ENCODE measurements at places on chromosomes 12 and 14.

DNA sequence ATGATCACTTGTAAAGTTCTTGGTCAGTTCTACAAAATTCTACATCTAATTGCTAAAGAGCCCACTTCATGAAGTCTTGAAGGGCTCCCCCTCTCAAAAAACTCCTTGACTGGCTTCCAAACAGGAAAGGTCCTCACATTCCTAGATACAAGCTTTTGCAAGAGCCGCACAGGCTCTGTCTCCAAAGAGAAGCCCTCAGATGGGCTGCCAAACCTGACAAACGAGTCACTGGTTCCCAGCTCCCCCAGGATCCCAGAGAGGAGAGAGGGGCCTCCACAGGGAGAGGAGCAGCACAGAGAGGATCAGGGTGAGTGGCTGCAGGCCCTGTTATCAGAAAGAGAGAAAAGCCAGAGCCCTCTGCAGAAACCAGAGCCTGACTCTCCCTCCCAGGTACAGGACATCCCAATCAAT, 5.8 kb downstream of the NID2 start:
- no peak for DNase-seq

DNA sequence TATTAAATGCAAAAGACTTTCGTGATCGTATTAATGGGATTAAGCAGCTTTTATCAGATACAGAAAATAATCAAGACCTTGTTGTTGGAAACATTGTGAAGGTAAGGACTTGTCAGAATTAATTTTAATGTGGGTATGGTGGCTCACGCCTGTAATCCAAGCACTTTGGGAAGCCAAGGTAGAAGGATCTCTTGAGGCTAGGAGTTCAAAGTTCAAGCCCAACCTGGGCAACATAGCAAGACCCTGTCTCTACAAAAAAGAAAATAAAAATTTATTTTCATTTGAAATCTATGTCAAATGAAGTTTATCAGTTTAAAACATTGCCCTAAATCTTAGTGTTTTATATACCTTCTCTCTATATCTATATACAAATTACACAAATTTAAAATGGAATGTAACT, 17.2 kb upstream of the PRPF39 start:
- no peak for DNase-seq

DNA sequence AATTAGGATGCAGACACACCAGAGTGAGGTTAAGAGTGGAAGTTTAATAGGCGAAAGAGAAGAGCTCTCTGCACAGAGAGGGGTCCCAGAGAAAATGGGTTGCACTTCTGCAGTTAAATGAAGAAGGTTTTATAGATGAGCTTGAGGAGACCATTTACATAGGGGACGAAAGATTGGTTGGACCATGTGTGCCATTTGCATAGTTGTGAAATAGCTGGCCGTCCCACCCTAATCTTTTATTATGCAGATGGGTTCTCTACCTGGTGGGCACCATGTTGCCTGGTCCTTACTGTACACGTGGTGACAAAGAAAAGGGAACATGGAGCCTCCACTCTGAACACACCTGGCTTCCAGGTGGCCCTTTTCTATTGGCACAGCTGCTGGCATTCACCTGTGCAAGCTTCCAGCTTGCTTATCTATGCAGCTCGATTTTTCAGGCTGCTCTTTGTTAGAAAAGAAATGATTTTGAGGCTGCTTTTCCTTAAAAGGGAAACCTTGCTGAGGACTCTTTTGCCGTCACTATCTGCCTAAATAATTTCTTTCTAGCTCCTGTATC, 67.1 kb upstream of the SRSF5 start:
- DNase-seq, result no peak

GRCh38 chr12:131030472-131031328, 77.0 kb downstream of the ADGRD1 start:
- DNase-seq, result no peak

DNA sequence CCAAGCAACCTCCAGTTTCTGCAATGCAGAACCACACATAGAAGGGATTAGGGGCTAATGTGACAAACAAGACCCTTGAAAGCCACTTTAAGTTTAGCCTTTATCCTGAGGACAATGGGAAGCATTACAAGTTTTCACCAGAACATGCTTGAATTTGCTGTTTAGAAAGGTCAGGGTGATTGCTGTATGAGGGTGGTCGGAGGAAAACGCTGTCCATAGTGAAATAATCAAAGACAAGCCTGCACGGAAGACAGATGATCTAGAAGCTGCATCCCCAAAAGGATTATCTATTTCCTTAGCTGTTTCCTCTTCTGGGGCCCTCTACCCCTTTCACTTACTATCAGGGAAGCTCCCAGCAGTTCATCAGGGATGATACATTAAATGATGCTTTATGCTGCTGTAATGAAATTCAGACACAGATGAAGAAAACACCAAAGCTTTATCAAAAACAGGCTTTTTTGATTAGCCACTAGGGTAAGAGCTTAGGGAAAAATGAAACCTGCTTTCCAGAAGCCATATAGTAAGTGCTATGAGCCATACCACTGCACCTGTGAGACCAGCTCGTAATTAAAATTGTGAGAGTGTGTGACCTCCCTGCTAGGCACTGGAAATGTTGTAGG, 6.5 kb downstream of the HAL start:
- no peak for DNase-seq

DNA sequence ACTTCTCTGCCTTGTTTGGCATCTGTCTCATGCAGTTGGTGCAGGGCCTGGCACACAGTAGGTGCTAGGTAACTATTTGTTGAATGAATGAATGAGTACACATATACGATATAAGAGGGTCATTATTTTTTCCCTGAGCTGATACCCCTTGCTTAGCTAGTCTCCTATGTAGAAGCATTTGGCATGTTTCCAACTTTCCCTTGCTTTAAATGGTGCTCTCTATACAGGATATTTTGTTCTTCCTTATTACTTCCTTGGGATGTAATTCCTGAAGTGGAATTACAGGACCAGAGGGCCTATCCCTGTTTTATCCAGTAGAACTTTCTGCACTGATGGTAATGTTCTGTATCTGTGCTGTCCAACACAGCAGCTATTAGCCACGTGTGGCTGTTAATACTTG, 250.1 kb upstream of the PWP1 start:
- no peak for DNase-seq

DNA sequence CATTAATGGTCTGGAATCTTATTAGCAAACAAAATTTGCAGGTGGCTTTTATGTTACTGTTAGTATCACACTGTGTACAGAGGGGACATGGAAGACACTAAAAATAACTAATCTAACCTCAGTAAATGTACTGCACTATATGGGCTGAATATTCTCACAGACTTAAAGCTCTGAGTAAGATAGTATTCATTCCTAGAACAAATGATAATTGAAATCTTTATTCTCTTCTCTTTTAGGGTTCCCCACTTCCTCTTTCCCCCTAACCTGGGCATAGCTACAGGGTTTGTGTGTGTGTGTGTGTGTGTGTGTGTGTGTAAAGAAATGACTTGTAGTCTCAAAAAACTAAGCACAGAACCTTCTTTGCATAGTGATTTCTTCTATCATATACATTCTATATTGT, 21.4 kb upstream of the HECTD1 start:
- DNase-seq, result no peak

GRCh38 chr12:122527478-122527944, 462 bp downstream of the KNTC1 start:
- DNase-seq, result peak; percentile 23

- no peak for DNase-seq
These were observed 95.9 kb downstream of the TTC7B start for GRCh38 chr14:90720336-90720735.

GRCh38 chr12:132422040-132422380, 67.9 kb upstream of the FBRSL1 start:
- DNase-seq, result no peak

GRCh38 chr12:11653215-11653753, 3.8 kb downstream of the ETV6 start:
- no peak for DNase-seq

DNA sequence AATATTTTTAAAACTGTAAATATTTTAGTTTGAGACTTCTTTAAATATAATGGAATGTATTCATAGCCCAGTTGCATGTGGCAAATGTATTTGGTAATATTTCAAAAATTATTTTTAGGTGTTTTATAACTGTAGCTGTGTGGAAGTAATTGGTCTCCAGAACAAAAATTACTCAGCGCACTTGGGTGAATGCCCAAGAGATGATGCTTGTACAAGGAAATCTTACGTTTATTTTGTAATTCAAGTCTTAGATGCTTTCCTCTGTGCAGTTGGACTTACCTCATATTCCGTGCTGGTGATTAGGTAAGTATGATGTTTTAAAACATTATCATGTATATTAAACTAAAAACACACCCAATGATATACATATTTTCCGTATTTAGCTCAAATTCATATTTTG, 76.7 kb upstream of the SLCO1B1 start:
- DNase-seq, result no peak

GRCh38 chr12:124489220-124489619, 78.2 kb downstream of the NCOR2 start:
- DNase-seq, result no peak

- DNase-seq, result no peak
These were observed 212.3 kb upstream of the FOXN3 start for GRCh38 chr14:89629383-89629782.

DNA sequence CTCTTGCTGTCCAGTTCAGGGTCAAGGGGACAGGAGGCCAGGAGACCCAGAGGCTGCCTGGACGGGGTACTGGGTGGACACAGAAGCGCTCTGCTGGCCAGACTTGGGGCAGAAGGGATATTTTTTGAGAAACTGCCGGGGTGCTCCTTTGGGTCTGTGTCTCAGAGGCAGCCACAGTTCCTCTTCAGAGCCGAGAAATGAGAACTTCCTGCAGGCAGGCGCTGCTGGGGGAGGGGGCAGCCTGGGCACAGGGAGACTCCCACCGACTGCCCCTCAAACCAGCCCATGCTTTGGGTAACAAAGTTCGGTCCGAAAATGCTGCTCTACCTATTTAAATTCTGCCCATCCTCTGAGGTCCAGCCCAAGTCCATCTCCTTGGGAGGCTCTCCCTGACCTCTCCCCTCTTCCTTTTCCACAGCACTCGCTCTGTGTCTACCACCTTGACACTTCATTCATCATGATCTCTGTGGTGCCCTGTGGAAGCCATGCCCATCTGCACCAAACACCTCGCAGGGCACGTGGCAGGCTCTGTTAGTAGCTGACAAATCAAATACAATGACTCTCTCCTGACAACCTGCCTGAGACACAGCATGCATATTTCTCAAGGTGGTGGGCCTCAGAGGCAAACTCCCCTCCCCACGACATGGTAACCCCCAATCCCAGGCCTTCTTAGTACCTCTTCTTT, 16.4 kb downstream of the HDAC7 start:
- DNase-seq, result no peak

- no peak for DNase-seq
These were observed 6.2 kb upstream of the GNPNAT1 start for GRCh38 chr14:52797653-52798052.

DNA sequence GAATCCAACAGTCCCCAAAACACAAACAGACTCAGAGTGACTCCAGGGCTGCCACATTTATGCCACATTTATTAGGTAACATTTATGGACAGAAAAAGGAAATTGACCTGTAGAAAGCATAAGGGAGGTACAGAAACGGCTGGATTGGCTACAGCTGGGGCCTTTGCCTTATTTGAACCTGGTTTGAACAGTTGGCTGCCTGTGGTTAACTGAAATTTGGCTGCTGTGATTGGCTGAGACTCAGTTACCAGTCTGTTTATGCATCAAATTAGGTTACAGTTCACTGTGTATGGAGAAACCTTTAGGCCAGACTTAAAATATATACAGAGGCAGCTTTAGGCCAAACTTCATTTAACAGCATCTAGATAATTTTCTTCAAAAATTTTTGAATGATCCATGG, 27.8 kb upstream of the PCNX1 start:
- no peak for DNase-seq

GRCh38 chr12:68031881-68032739, 42.9 kb downstream of the IFNG-AS1 start:
- no peak for DNase-seq

DNA sequence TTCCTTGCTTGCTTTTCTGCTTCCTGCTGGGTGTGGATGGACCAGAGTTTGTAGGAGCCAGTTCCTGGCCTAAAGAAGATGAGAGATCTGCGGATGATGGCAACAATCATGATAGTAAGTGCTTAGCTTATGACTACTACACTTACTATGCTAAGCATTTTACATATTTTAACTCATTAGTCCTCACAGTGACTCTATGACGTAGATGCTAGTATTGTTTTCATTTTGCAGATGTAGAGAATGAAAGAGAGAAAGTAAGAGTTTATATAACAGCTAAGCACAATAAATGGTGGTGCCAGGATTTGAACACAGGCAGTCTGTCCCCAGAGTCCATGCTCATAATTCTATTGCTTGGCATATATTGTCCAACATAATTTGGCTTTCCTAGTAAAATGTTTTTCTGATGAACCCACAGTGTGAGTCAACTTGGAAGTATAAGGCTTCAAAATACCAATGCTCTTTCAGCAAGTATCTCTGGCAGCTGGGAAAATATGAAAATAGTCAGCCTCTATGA, 363.2 kb upstream of the DDHD1 start:
- no peak for DNase-seq

DNA sequence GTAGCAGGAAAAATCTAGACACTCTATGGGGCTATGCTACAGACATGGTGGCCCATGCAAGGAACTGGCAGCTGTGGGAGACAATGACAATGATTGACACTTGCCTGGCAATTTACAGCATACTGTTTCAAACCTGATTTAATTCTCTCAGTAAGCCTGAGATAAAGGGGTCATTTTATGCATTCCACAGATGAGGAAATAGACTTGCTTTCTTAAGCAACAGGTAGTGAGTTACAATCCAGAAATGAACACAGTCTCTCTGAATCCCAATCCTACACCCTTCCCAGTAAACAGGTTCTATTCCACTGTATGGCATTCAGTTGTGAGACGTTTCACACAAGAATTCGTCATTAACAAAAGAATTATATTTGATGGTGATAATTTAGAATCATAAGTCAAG, 15.5 kb upstream of the PCNX1 start:
- no peak for DNase-seq

GRCh38 chr14:104116288-104116755, 22.1 kb upstream of the KIF26A start:
- DNase-seq, result no peak

DNA sequence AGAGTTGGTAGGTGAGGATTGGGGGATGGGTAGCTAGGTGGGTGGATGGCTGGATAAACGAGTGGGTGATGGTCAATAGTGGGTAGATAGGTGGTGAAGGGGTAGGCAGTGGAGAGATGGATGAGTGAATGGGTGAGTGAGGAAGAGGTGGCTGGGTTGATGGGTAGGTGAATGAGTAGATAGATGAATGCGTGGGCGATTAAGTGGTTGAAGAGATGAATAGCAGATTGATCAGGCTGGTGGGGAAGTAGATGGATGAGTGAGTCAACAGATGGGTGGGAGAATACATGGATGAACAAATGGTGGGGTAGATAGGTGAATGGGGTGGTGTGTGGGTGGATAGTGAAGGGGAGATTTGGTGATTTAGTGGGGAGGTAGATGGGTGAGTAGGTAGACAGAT, 51.1 kb downstream of the SYNE3 start:
- DNase-seq, result no peak
